ENCODE measurements at places on chromosomes 12 and 14. TPM values are rescaled to one million over a fixed set of nuclear protein-coding genes. Genes with fewer than 3 reads are reported as not detected.
A peak's percentile ranks its signal among the peaks of the same experiment; 100 is the strongest.

GRCh38 chr12:45605624-45606023 lies 123.9 kb upstream of the ARID2 start:
- no peak for DNase-seq

The SLC4A8 gene
- 5.1 TPM for total RNA-seq

- no peak for DNase-seq
These were observed 180.0 kb upstream of the C14orf180 start for GRCh38 chr14:104399432-104400155.

GRCh38 chr12:43289426-43289801 lies 262.6 kb downstream of the ADAMTS20 start:
- DNase-seq: no peak

The TCL1B gene
- not detected for total RNA-seq

- DNase-seq: no peak
These were observed 174.7 kb downstream of the ESR2 start for GRCh38 chr14:64119500-64119899.

- DNase-seq: no peak
These were observed at the start of gene KCNK10 for GRCh38 chr14:88323086-88323522. KCNK10 (minus strand) TSS chr14:88323269; CDS start chr14:88322798, 471 bp downstream.

- DNase-seq: no peak
These were observed 150.6 kb upstream of the AEBP2 start for GRCh38 chr12:19288603-19289244.

DNA sequence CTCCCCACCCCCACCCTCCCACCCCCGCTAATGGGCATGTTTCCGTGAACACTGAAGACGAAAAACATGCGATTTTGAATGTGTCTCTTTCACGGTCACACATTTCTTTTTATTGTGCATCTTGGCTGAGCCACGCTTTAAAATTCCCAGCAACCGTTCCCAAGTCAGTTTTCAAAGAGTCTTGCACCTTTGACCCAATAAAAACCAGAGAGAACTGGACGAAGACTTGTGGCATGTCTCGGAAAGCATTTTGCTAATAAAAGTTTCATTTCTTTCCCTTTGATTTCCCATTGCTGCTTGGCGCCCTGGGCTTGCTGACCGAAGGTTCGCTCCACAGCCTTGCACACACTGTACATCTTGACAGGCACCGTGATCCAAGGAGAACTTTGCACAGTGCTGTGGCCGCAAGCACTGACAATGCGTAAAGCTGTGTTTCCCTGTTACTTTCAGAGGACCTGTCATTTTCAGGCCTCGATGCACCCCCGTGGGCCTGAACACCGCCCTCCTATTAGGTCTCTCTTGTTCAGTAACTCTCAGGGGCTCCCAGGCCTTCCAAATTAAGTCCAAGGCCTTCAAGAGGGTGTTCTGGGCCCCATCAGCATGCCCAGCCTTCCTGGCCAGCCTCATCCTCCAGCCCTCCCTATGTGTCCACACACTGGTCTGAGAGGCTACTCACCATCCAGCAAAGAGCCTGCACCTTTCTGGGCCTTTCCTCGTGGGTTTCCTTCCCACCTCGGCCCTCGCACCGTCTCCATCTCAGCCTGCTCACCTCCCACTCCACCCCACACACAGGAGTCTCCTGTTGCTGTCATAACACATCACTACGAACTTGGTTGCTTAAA lies 63.4 kb upstream of the DIO3 start:
- DNase-seq: no peak

GRCh38 chr14:50501642-50502041 lies 30.7 kb downstream of the MAP4K5 start:
- DNase-seq: peak; percentile 43

GRCh38 chr12:1797011-1797901 lies 23.1 kb upstream of the LRTM2 start:
- no peak for DNase-seq

DNA sequence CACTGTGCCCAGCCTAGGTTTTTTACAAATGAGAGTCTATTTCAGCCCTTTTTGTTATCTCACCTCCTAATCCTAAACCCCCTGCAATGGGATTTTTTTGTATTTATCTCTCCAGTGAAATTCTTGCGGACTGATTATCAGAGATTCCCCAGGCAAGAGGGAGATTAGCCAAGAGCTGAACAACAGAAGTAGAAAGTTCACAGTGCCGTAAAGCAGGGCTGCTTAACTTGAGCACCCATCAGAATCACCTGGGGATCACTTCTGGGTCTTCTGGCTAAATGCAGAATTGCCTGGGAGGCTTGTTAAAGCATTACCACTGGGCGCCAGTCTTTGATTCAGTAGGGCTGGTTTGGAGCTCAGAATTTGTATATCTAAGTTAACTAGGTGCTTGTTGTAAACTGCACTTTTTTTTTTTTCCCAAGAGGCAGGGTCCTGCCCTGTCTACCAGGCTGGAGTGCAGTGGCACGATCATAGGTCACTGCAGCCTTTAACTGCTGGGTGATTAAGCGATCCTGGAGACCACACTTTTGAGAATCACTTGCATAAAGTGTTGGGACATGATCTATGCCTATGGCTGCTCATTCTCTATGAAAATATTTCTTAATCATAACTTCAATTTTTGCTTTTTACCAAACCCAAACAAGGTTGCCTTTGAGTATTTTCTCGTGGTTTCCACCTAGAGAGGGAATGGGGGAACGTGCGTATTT lies 1.1 kb upstream of the DPPA3 start:
- DNase-seq: no peak

DNA sequence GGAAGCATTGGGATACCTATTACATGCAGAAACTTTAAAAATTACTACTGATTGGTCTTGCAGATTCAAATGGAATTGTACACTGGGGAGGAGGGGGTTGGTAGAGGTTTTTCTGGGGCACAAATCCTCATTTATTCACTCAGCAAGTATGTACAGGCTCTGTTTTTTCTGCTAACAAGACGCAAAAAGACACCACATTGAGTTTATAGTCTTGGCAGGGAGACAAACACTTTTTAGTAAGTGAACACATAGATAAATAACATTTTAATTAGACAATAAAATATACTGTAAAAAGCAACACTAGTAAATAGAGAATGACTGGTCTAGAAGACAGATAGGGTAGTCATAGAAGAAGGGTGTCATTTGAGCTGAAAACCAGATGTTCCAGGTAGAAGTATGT lies 23.8 kb downstream of the GLIPR1L2 start:
- DNase-seq: no peak

- DNase-seq: peak; percentile 37
These were observed 211.1 kb upstream of the RGS6 start for GRCh38 chr14:71720978-71721624.

GRCh38 chr12:32893043-32893442 lies 3.5 kb downstream of the PKP2 start:
- DNase-seq: no peak

- DNase-seq: no peak
These were observed 65.2 kb downstream of the TBC1D30 start for GRCh38 chr12:64889434-64890216.

The DIO3 gene
- total RNA-seq: not detected
